ENCODE measurements at places on chromosomes 16 and 17.

DNA sequence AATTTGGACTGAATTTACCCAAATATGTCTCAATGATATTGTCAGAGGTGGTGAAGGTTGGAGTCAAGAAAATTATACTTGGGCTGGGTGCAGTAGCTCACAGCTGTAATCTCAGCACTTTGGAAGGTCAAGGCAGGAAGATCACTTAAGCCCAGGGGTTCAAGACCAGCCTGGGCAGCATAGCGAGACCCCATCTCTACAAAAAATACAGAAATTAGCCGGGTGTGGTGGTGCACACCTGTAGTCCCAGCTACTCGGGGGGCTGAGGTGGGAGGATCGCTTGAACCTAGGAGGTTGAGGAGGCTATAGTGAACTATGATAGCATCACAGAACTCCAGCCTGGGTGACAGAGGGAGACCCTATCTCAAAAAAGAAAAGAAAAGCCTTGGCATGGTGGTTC lies 40.9 kb downstream of the LAT start:
- DNase-seq: no peak

DNA sequence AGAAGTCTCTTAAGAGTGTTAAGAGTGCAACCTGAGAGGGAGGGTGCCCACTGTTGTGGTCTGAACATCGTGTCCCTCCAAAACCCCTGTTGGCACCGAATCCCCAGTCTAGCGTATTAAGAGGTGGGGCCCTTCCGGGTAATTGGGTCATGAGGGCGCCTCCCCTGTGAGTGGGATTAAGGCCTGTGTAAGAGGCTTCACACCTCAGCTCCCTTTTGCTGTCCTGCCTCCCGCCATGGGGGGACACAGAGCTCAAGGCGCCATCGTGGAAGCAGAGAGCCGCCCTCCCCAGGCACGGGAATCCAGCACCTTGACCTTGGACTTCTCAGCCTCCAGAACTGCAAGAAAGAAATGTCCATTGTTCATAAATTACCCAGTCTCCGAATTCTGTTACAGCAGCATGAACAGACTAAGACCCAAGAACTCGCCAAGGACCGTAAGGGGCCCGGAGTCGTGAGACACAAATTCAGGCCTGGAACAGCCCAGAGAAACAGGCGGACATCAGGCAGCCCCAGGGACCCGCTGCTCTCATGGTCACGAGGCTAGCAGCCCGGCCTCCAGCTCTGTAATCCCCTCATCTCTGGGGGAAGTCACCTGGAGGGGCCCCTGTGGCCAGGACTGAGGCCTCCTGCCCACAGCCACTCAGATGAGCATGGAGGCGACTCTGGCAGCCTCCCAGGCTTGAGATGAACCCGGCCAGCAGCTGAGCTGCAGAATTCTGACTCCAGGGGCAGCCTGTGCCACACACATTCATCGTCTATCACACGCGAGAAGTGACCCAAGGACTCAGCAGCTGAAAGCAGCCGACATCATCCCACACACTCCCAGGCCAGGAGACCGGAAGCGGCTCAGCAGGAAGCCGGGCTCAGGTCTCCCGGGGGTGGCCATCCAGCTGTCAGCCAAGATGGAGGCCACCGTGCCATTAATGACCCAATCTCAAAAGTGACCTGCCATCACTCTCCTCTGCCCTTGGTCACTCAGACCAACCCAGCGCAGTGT lies 12.8 kb upstream of the CHMP6 start:
- no peak for DNase-seq

GRCh38 chr17:72479113-72479512 lies 358.3 kb downstream of the SOX9 start:
- no peak for DNase-seq

DNA sequence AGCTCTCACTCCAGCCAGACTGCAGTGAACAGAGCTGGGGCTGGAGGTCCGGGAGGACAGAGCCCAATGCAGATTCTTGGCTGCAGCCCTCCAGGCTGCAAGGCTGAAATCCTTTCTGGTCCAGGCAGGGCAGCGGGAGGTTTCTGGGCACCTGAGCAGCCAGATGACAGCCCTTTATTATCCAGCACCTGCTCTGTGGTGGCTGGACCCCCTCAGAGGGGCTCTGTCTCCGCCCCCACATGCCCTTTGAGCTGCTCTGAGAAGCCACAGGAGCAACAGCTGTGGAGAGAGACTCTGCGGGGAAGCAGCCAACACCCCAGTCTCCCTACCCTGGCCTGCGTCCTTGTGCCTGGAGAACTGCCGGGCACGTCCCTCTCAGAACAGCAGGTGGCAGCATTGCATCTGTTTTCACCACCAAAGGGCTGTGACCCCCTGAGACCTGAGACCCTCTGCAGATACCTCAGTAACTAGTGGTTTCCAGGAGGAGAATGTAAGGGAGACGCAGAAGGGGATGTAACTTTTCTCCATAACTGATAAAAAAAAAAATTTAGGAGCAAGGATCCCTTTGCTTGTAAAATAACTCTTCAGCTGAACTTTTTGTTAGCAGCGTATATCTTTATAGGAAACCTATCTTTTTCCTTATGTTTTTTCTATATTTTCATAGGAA lies 3.7 kb upstream of the CNP start:
- peak; percentile 70 for DNase-seq

DNA sequence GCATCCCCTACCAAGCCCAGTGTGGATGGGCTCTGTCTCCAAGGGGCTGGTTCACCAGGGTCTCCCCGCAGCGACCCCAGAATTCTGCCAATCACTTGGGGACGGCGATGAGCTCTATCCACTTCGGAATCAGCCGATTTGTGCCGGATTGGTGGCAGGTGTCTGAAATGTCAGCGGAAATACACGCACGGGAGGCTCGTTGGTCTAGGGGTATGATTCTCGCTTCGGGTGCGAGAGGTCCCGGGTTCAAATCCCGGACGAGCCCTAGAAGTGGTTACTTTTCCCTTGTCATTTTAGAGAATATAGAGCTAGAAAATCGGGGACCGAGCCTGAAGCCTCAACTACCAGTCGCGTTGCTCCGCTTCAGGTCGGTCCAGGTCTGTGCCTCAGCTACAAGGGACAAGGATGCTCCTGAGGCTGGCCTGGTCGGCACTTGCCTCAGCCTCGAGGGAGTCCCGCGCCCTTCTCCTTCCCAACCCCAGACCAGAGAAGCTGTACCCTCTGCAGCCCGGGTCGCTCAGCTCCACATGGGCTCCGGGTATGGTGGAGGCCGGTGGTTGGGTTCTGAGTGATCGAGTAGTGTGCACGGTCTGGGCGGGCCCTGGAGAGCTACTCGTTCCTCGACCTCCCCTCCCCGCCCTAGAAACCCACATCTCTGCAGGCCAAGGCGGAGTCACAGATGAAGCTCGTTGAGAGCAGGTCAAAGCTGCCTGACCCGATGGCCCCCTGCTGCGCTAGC lies 16.0 kb upstream of the OR1F1 start:
- no peak for DNase-seq

GRCh38 chr16:55120826-55121225 lies 190.2 kb downstream of the IRX5 start:
- no peak for DNase-seq

DNA sequence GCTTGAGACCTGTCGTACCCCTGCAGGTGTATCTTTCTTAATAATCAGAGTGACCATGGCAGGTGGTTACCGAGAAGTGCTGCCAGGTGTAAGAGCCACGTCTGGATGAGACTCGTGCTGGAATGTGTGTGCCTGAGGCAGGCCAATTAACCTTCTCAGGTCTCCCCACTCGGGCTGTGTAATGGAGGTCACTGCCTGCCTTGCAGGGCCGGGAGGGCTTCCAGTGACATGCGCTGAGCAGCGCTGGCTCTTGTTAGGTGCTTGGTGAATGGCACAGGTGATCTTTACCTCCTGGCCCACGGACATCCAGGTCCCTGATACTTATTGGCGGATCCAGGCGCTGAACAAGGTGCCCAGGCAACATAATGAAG lies 4.6 kb upstream of the GSE1 start:
- DNase-seq: no peak

GRCh38 chr16:13510425-13511151 lies 409.4 kb upstream of the ERCC4 start:
- DNase-seq: no peak

- DNase-seq: no peak
Observed at GRCh38 chr17:7241090-7241733, 1.0 kb downstream of the GABARAP start.

- no peak for DNase-seq
Observed at GRCh38 chr17:71600137-71600789, 520.6 kb upstream of the SOX9 start.

DNA sequence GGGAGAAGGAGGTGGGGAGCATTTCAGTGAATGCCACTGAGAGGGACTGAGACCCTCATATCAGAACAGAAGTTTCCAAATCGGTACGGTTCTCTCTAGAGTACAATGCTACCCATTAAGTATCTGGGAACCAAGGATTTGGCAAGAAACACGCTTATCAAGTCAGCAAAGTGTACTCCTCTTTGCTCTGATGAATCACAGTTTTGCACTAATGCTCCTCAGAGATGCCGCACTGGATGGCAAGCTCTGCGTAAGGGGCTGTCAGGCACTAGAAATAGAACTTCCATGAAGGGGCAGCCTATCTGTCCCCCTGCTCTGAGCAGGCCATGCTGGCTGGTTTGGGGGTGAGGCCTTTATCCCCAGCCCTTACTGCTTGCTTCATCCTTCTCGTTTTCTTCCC lies 4.8 kb upstream of the ABCC12 start:
- DNase-seq: no peak

Data from RWPE1 (cell line).